ENCODE measurements at places on chromosomes 1 and 21.

- peak overlapping the region; percentile 98 for H3K27ac ChIP-seq
- H3K27me3 ChIP-seq = no peaks in the 10 kb centered on the region
- H3K4me1 ChIP-seq = peaks cover 46% of the 10 kb centered on the region
Observed at GRCh38 chr1:243253926-243254232, 1.2 kb downstream of the CEP170 start.

- DNase-seq = no peak
- peaks cover 17% of the 10 kb centered on the region for H3K36me3 ChIP-seq
- no peaks in the 10 kb centered on the region for H3K27me3 ChIP-seq
- H3K27ac ChIP-seq = peak overlapping the region; percentile 90
- peak overlapping the region; percentile 98 for H3K4me3 ChIP-seq
- H3K4me1 ChIP-seq = peaks cover 36% of the 10 kb centered on the region
Observed at GRCh38 chr1:153958961-153959260, 499 bp upstream of the CRTC2 start.

- H3K27ac ChIP-seq = no peak overlapping the region
- H3K4me1 ChIP-seq = peaks cover 19% of the 10 kb centered on the region
- peak overlapping the region; percentile 80 for H3K4me3 ChIP-seq
- no peaks in the 10 kb centered on the region for H3K27me3 ChIP-seq
Observed at GRCh38 chr1:29259802-29260441, 23.6 kb downstream of the PTPRU start.

DNA sequence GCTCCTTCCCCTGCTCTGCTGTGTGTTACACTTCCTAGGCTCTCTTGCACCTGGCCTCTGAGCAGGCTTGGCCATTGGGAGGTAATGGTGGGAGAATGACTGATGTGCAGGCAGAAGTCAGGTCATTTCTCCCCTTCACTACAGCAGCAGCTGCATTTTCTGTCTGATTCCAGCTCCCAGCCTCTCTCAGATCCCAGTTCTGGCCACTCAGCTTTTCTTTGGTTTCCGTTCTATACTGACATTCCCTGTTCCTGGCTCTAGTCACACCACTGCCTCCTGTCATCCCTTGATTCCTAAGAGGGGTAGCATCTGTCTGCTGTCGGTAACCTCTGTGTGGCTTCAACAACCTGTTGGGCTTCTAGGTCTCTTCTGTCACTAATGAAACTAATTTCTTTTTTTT, 127.7 kb upstream of the HOOK1 start:
- H3K36me3 ChIP-seq = no peaks in the 10 kb centered on the region
- no peak overlapping the region for H3K27ac ChIP-seq
- no peaks in the 10 kb centered on the region for H3K4me1 ChIP-seq
- H3K4me3 ChIP-seq = no peak overlapping the region

DNA sequence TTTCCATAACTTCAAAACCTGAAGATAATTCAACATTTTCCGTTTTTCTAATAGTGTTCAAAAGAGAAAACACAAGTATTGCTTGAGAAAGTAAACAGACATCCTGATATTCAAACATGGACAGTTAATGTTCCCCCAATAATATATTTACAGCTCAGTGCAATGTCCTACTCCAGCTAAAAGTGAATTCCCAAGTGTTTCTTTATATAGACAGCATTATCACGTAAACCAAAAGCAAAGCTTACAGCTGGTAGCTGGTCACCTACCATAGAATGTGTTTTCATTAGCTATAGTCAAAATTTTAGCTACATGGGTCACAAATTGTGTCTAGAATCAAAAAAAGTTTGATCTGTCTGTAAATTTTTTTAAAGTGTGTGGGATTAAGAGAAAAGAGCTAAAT, 34.9 kb downstream of the WLS start:
- peaks cover 25% of the 10 kb centered on the region for H3K4me1 ChIP-seq
- no peak overlapping the region for H3K4me3 ChIP-seq
- H3K27ac ChIP-seq = peak overlapping the region; percentile 66
- no peaks in the 10 kb centered on the region for H3K36me3 ChIP-seq

DNA sequence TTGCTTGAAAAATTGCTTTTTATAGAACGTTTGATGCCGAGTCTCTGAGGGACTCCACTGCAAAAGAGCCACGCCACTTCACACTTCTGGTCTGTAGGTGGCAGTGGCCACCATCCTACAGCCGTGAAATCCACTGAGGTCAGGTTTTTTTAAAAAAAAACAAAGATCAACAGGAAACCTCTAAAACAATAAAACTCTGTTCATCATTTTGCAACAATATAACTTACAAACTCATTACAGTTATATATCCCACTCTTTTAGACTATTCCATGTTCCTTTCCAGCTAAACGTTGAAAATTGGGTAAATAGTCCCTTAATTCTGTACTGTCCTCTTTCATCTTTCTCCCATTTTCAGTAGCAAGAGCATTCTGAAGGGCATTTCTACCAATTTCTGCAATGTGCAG, 64.6 kb upstream of the FMN2 start:
- H3K27ac ChIP-seq = no peak overlapping the region
- no peaks in the 10 kb centered on the region for H3K36me3 ChIP-seq
- H3K27me3 ChIP-seq = no peaks in the 10 kb centered on the region
- no peak overlapping the region for H3K4me3 ChIP-seq
- H3K4me1 ChIP-seq = no peaks in the 10 kb centered on the region
- DNase-seq = no peak

DNA sequence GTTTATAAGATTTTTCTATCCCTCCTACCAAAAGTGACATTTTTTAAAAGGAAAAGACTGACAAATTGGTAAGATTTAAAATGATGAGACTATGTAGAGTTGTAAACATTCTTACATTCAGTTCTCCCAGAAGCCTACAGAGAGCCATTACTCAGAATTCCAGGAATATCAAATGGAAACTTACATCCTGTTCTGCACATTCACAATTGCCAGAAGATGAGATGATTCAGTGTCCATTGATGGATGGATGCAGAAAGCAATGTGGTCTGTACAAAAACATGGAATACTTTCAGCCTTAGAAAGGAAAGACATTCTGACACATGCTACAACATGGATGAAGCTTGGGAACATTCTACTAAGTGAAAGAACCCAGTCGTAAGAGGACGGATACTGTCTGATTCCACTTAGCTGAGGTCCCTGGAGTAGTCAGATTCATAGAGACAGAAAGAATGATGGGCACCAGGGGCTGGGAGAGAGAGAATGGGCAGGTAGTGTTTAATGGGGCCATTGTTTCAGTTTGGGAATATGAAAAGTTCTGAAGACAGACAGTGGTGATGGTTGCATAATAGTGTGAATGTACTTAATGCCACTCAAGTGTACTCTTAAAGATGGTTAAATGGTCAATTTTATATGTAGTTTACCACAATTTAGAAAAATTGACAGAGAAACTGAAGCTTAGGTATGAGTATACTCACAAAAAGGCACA, 16.6 kb downstream of the MX1 start:
- no peaks in the 10 kb centered on the region for H3K27me3 ChIP-seq
- DNase-seq = no peak
- H3K27ac ChIP-seq = no peak overlapping the region

GRCh38 chr1:93715529-93716126, 34.0 kb upstream of the BCAR3 start:
- peaks cover 22% of the 10 kb centered on the region for H3K4me1 ChIP-seq
- no peak for DNase-seq
- peak overlapping the region; percentile 53 for H3K27ac ChIP-seq
- no peaks in the 10 kb centered on the region for H3K36me3 ChIP-seq

DNA sequence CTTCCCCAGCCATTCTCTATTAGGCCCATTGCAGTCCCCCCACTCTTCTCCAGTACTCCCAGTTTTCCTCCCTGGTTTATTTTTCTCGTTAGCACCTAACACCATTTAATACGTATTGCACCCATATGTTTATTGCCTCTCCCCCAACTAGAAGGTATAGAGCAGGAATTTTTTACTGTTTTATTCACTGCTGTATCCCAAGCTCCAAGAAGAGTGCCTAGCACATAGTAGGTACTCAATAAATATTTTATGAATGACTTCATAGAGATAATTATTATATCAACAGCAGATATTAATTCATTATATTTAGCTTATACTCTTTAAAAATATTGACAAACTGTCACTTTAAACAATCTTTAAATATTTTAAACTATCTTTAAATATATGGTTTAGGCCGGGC, 5.7 kb upstream of the ACOT7 start:
- no peak for DNase-seq
- no peaks in the 10 kb centered on the region for H3K36me3 ChIP-seq
- no peaks in the 10 kb centered on the region for H3K27me3 ChIP-seq
- H3K27ac ChIP-seq = no peak overlapping the region
- H3K4me3 ChIP-seq = no peak overlapping the region

GRCh38 chr21:14707511-14708020, 161.5 kb upstream of the SAMSN1 start:
- no peaks in the 10 kb centered on the region for H3K27me3 ChIP-seq
- no peak overlapping the region for H3K4me3 ChIP-seq
- H3K4me1 ChIP-seq = no peaks in the 10 kb centered on the region
- no peak overlapping the region for H3K27ac ChIP-seq
- DNase-seq = no peak

- DNase-seq = no peak
- H3K4me1 ChIP-seq = no peaks in the 10 kb centered on the region
- no peak overlapping the region for H3K27ac ChIP-seq
- H3K4me3 ChIP-seq = peak overlapping the region; percentile 46
- no peaks in the 10 kb centered on the region for H3K27me3 ChIP-seq
Observed at GRCh38 chr1:232574889-232575762, 54.8 kb downstream of the SIPA1L2 start.

- no peak for DNase-seq
- no peak overlapping the region for H3K27ac ChIP-seq
- H3K4me1 ChIP-seq = peaks cover 7% of the 10 kb centered on the region
- H3K27me3 ChIP-seq = no peaks in the 10 kb centered on the region
- H3K4me3 ChIP-seq = no peak overlapping the region
Observed at GRCh38 chr21:33202464-33203363, 27.0 kb upstream of the IFNAR2 start.

DNA sequence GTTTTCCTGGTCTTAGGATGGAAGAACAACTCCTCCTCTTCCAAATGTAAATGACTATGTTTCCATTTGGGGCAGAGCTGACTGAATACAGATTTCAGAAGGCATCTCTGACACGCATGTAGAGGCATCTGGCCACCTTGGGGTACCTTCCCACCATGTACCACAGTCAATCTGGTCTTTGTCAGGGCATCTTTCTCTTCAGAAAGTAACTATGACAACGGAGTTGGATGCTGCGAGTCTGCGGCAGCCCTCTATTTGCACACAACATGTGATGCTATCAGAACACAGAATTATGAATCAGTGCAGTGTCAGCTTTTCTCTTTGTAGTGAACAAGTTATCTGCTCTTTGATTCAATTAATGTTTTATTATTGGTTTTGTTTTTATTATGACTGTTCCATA, 94.7 kb downstream of the TSEN15 start:
- H3K27ac ChIP-seq = no peak overlapping the region
- no peak for DNase-seq
- no peaks in the 10 kb centered on the region for H3K27me3 ChIP-seq
- H3K4me1 ChIP-seq = peaks cover 7% of the 10 kb centered on the region

Data from thoracic aorta (tissue), 2 donors.